Neuronal stem cell (in vitro differentiated cells): ENCODE measurements at places on chromosomes 13 and 19.
A peak's percentile ranks its signal among the peaks of the same experiment; 100 is the strongest.

DNA sequence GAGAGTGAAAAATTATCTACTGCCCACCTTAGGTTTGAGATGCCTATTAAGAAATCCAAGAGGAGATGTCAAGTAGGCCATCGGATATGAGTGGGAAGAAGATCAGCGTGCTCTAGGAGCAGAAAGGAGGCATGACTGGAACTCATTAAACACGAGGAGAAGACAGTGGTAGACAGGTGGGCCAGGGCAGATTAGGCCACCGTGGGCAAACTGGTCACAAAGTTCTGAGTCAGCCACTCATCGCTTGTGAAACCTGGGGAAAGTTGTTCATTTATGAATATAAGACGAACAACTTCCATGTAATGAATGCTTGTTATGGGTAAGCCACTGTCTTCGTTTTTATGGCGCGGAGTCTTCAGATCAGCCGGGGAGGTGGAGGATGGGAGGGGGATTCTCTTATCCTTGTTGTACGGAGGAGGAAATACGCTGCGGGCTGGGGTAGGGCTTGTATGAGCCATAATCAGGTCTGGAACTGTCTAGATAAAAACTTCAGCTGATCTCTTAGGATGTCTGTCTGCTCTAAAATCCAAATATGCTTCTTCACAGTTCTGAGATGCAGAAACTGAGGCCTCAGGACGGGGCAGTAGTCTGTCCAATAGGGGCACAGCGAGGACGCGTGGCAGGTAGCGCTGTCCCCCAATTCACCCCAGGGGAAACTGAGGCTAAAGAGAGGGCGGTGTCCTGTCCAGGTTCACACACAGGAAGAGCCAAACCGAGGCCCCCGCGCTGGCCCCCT is 1.1 kb upstream of the ZNF444 start:
- peak overlapping the region; percentile 75 for H3K4me3 ChIP-seq
- H3K27ac ChIP-seq: peak overlapping the region; percentile 75
- H3K27me3 ChIP-seq: no peaks in the 10 kb centered on the region
- DNase-seq: no peak

DNA sequence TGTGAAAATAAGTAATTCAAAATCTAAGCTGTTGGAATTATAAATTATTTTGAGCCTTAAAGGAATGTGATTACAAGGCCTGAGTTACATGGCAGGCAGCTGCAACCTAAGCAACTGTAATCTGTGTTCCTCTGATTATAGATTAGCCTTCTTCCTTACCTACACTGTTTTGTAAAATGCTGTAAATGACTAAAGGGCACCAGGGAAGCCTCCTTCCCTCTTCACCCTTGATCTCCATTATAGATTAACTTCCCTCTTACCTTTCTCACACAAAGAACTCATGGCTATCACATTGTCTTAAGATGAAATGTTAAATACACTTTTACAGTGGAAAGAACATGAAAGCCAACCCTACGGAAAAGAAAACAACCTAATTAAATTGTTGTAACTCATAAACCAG is 423.7 kb upstream of the KLF12 start:
- H3K4me1 ChIP-seq: peaks cover 22% of the 10 kb centered on the region
- DNase-seq: no peak
- no peaks in the 10 kb centered on the region for H3K36me3 ChIP-seq
- H3K27me3 ChIP-seq: no peaks in the 10 kb centered on the region

GRCh38 chr19:12788682-12789097 is 2.6 kb upstream of the JUNB start:
- H3K27ac ChIP-seq: peak overlapping the region; percentile 65
- peaks cover 51% of the 10 kb centered on the region for H3K4me1 ChIP-seq
- H3K4me3 ChIP-seq: no peak overlapping the region
- no peak for DNase-seq
- peaks cover 25% of the 10 kb centered on the region for H3K27me3 ChIP-seq

- no peak overlapping the region for H3K4me3 ChIP-seq
- H3K27ac ChIP-seq: no peak overlapping the region
- no peaks in the 10 kb centered on the region for H3K27me3 ChIP-seq
- H3K4me1 ChIP-seq: peaks cover 17% of the 10 kb centered on the region
Observed at GRCh38 chr19:575527-576506, 3.4 kb downstream of the BSG start.

DNA sequence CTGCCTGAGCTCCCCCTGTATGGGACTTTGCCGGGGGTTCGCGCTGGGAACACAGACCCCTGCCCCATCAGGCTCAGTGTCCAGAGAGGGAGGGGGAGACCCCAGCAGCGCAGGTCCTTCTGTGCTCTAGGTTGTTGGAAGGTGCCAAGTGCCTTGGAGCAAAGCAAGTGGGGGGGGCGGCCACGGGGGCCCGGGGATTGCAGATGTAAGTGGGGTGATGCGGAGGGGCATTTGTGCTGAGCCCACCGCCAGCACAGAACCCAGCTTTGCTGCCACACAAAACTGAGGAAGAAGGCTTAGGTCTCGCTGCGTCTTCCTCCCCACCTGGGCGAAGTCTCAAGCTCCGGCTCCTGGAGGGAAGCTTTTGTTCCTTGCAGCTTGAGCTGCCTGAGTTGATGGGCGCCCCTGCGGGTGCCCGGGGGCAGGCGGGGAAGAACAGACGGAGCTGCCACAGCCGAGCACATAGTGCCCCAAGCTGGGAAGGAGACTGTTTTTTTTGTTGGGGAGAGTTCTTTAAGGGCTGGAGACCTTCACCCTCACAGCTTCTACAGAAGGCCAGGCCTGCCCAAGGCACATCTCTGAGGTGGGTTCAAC is 1.5 kb upstream of the NTN5 start:
- no peaks in the 10 kb centered on the region for H3K36me3 ChIP-seq
- DNase-seq: no peak
- H3K27me3 ChIP-seq: no peaks in the 10 kb centered on the region
